ENCODE measurements at places on chromosomes 2 and 18.

DNA sequence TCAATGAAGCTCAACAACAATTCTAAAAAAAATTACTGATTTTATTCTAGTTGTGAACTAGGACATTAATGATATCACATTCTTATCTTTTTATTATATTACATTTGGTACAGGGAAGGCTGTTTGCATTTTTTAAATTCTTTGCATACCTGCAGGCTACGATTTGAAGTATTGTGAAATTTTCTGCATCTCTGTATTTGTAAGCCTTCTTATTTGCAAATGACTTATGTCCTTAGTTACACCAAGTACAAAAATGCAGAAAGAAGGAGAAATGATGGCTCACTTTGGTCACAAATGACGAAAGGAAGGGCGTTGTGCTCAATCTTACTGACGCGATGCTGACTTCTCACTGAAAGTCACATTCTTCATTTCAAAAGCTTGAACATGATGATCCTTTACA lies 227.5 kb upstream of the SOX11 start:
- no peak for DNase-seq

- no peak for DNase-seq
These were observed 164.3 kb upstream of the ARL4C start for GRCh38 chr2:234661175-234661574.

DNA sequence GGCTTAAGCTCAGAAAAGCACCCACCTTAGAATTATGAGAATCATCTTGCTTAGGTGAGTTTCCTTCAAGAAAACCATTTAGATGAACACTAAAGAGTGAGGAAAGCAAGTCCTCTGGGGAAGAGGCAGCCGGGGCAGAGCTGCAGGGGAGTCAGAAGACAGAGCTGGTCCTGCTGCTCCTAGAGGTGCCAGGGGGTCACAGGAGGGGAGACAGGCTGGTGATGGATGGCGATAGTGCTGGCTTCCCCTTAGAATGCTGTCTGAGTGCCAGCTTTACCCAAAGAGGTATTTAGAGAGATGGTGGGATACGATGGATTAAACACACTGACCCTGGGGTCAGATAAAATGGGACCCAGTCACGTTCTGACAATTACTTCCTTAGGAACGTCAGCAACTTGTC lies 269.4 kb downstream of the TDRD15 start:
- DNase-seq: no peak

DNA sequence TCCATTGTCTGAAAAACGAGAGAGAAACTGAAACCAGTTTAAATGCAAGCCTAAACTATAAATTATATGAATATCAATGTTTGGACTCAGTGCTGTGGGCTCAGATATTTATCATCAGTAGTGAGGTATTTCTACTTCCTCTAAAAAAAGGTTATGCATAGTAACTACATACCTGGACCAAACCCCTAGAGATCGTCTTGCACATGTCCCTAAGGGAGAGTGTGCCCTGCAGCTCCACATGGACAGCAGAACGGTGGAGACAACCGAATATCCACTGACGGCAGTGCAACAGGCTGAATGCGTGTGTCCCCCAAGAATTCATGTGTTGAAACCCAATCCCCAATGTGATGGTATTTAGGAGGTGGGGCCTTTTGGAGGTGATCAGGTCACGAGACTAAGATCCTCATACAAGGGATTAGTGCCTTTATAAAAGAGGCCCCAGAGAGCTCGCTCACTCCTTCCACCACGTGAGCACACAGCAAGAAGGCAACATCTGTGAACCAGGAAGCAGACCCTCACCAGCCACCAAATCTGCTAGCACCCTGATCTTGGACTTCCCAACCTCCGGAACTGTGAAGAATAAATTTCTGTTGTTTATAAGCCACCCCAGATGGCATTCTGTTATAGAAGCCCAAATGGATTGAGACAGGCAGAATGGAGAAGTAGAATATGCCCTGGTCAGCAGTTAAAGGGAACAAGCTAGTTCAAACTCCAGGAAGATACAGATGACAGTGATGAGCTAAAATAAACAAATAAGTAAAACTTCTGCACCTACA lies 208.4 kb downstream of the ANAPC1 start:
- DNase-seq: no peak

- DNase-seq: no peak
These were observed 6.3 kb downstream of the IDH1 start for GRCh38 chr2:208248601-208249000.

GRCh38 chr18:72539901-72540300 lies 4.2 kb downstream of the CBLN2 start:
- no peak for DNase-seq

- DNase-seq: no peak
These were observed 322.1 kb upstream of the CHAC2 start for GRCh38 chr2:53445383-53446070.

DNA sequence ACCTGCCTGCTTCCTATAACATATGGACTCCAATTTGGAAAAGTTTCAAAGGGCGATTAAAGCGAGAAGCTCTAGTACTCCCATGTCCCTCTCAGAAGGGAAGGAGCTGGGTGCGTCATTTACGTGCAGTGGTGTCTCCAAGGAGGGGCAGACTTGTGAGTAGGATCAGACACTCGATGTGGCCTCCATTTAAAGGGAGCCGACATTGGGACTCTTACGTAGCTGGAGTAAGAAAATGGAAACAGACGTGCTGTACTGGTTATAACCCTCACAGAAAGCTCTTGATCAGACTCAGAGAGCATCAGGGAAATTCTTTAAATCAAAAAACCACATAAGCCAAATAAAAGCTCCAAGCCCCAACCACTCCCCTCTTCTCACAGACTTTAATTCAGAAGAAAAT lies 198.5 kb downstream of the KLHL29 start:
- no peak for DNase-seq

GRCh38 chr2:204255526-204255925 lies 289.7 kb upstream of the PARD3B start:
- DNase-seq: no peak

DNA sequence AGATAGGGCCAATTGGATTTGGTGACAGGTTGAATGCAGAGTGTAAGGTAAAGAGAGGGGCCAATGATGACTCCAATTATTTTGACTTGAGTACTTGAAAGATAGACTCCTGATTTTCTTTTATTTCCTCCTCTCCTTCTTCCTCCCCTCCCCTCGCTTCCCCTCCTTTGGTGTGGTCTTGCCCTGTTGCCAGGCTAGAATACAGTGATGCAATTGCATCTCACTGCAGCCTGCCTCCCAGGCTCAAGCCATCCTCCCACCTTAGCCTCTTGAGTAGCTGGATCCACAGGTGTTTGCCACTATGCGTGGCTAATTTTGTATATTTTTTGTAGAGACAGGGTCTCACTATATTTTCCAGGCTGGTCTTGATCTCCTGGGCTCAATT lies 2.3 kb downstream of the DGUOK start:
- no peak for DNase-seq

DNA sequence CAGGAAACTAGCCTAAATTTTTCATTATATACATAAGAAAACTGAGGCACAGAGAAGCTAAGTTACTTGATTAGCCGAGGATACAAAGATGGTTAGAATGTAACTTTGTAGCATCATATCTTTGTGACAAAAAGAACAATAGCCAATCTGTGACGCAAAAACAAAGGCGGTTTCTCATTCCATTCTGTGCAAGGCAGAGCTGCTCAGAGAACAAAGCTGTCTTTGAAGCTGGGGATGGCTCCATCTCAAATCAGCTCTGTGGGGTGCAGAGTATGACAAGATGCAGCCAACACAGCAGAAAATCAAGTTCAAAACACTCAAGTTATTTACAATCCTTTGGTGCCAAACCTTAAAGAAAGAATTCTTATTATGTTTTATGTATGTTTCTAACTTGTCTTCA lies 81.9 kb upstream of the VWC2L start:
- DNase-seq: no peak

DNA sequence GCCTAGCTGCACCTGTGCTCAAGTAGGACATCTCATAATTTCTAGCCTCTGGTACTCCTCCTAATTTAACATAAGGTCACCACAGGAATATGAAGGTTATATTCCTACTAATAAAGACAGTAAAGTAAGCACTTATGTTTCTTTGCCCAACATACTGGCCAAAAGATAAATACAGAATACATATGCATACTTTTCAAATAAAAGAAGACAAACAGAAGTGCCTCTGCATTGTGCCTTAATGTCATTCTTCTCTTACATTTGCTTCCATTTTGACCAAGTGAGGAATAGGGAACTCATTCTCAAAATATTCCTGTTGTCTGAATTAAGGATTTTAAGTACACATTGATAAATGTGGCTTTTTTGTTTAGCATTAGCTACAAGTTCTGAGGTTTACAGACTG lies 5.6 kb downstream of the BCL11A start:
- DNase-seq: no peak

- DNase-seq: no peak
These were observed 1039.1 kb upstream of the NXPH2 start for GRCh38 chr2:139819273-139819796.

DNA sequence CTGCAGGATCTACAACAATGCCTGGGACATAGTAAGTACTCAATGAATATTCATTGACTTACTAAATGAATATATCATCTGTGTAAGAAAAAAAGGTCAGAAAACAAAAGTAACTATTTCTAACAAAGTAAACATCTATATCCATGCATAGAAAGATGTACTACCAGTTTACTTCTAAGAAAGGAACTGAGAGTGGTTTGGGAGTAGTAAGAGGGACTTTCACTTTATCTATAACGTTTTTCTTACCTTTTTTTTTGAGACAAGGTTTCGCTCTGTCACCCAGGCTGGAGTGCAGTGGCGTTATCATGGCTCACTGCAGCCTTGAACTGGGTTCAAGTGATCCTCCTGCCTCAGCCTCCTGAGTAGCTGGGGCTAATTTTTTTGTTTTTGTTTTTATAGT lies 25.7 kb downstream of the DHX57 start:
- DNase-seq: no peak

DNA sequence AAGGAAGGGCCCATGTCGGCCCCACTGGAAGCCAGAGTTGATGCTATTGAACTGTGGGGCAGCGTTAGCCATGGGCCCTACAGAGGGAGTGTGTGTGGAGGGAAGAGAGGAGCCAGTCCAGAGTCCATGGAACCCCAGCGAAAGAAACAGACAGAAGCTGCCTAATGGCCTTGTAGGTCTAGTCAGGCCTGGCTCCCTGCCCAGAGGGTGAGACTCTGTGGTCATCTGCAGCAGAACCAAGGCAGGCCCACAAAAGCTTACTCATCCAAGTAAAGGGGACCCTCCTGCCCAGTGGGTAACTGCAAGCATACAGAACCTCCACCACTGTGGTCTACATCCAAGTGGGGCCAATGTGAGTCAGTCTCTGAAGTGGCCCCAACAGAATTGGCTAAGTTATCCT lies 439.8 kb downstream of the TGIF1 start:
- DNase-seq: no peak

GRCh38 chr18:62744076-62744968 lies 29.0 kb downstream of the PHLPP1 start:
- DNase-seq: no peak

- no peak for DNase-seq
These were observed 25.2 kb downstream of the HS1BP3 start for GRCh38 chr2:20625491-20626391.

- no peak for DNase-seq
These were observed 122.1 kb upstream of the RMDN2 start for GRCh38 chr2:37802899-37803379.

DNA sequence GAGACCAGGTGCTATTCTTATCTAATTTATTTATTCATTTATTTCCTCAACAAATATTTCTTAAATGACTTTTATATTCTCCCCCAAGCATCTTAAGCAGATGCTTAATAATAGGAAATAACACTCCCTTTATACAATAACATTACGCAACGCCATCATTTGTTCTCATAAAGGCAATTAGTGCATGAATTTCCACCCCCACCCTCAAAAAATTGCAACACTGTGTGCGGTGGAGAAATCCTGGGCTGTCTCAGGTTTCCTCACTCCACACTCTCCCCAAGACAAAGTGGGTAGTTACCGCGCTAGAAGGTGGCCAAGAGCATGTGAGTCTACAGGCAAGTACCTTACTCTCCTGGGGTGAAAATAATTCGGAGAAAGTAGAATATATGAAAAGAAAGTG lies 37.0 kb upstream of the CTDP1 start:
- DNase-seq: no peak

DNA sequence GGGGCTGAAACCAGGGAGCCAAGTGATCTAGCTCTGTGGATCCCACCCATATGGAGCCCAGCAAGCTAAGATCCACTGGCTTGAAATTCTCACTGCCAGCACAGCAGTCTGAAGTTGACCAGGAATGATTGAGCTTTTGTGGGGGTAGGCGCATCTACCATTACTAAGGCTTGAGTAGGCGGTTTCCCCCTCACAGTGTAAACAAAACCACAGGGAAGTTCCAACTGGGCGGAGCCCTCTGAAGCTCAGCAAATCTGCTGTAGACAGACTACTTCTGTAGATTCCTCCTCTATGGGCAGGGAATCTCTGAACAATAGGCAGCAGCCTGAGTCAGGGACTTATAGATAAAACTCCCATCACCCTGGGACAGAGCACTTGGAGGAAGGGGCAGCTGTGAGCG lies 96.7 kb downstream of the CCDC148 start:
- DNase-seq: no peak

DNA sequence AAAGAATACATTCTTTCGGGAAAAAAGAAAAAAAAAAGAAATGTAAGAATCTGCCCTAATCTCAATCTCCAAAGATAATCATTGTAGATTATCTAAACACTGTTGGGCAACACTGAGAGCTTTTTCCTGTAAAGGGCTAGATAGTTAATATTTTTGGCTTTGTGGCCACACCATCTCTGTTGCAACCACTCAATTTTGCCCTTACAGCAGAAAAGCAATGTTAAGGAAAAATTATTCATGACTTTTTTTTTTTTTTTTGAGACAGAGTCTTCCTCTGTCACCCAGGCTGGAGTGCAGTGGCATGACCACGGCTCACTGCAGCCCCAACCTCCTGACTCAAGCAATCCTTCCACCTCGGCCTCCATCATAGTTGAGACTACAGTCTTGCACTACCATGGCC lies 17.3 kb upstream of the FZD5 start:
- no peak for DNase-seq

- DNase-seq: no peak
These were observed 211.6 kb downstream of the DOK6 start for GRCh38 chr18:69612242-69612641.

DNA sequence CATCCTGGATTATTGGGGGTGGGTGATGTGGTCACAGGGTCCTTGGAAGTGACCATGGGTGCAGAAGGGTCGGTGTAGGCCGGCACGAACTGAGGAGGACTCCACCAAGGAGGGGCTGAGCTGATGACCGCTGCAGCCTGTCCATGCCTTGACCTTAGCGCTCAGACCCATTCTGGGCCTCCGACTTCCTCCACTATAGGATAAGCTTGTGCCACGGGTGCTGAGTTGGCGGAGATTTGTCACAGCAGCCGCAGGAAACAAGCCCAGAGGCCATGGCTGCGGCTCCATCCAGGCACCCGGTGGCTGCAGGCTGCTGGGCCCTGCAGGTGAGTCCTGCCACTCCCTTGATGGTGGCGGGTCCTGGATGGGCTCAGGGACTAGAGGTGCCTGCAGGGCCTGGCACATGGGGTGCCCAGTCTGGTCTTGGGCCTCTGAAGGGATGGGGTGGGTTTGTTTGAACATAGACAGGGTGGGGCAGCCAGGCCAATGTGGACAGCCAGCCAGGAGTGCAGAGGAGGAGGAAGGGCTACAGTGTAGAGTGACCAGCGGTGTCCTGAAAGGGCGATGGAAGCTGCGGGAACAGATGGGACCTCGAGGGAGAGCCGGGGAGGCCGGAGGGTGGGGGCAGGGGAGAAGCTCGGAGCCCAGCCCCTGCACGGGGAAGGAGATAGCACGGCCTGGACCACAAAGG lies 84.8 kb downstream of the SEPTIN10 start:
- DNase-seq: no peak

All from D721Med (cell line).